NCI-H345 (cell line): ENCODE measurements at places on chromosomes 2 and 18.
A peak's percentile ranks its signal among the peaks of the same experiment; 100 is the strongest.

DNA sequence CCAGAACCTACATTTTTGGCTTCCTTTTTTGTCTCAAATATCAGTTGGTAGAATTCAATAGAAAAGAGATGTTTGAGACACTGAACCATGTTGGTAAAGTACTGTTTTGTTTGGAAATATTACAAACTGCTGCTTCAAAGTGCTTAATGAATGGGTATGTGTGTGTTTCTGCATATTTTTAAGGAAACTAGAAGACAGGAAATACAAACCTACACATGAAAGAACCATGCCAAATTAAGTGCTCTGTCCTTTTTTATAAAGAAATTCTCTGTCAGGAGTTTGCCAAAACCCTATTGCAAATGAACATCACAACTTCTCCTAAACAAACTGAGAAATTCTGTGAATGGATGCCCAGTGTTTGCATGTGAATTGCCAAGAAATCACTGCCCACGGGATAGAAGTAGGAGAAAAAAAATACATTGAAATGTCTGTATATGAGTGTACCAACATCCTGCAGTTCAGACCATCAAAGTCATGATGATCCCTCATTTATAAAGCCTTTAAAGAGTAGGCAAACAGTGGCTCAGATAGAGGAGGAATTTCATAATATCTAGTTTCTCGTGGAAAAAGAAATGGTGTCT is 69.6 kb upstream of the RND3 start:
- DNase-seq, result no peak

DNA sequence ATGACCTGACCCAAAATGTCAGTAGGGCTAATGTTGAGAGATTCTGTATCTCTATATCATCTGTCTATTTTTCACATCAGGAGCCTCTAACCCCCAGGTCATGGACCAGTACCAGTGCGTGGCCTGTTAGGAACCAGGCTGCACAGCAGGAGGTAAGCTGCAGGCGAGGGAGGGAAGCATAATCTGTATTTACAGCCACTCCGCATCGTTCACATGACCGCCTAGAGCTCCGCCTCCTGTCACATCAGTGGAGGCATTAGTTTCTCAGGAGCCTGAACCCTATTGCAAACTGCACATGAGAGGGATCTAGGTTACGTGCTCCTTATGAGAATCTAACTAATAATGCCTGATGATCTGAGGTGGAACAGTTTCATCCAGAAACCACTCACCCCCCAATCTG is 180.6 kb downstream of the RDH14 start:
- no peak for DNase-seq

GRCh38 chr2:36965751-36966369 is 476 bp downstream of the STRN start:
- peak; percentile 57 for DNase-seq

DNA sequence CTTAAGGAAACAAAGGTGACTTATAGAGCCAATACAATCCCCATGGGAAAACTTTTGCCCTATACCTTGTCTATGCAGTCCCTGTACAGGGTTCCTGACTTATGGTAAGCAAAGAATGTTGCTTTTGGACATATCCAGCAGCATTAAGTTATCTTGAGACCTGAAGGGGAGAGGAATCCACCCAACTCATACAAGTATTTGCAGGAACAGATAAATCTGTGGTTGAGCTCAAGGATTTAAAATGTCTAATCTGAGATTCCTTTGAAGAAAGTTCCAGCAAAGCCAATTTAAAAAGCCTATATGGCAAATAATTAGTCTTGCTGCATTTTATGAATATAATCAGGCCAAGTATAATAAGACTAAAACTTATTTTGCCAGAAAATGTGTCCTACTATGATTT is 739.5 kb upstream of the CDH2 start:
- no peak for DNase-seq

DNA sequence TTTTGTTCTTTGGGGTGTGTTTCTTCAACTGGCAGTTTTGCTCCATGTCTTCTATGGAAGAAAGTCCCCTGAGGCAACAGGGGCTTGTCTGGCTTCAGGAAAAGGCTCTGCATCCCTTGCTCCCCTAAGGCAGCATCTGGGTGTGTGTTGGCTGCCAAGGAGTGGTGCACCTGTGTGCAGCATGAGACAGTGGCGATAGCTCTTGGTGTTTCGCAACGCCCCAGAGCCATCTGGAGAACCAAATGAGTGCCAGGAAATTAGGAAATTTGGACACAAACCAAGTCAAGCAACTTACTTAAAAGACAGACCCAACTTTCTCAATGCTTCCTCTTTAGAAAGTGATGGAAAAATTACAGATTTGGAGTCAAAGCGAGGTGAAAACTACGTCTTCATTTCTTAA is 1044.4 kb upstream of the CNTNAP5 start:
- no peak for DNase-seq

GRCh38 chr2:211055438-211055837 is 499.0 kb downstream of the CPS1 start:
- no peak for DNase-seq

DNA sequence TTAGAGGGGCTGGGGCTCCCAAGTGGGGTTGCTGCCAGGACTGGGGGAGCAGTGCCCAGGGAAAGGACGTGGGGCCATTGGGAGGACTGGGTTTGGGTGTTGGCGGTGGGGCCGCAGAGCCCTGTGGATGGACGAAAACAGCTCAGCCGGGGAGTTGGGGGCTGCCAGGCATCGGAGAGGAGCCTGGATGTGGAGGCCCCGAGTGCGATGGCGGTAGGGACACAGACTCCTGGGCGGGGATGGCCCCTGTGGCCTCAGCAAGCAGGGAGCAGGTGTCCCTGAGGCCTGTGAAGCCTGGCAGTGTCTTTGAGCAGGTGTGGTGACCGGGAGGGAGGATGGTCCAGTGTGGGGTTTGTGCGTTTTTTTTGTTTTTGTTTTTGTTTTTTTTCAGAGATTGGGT is 13.3 kb downstream of the CTDP1 start:
- DNase-seq, result no peak

DNA sequence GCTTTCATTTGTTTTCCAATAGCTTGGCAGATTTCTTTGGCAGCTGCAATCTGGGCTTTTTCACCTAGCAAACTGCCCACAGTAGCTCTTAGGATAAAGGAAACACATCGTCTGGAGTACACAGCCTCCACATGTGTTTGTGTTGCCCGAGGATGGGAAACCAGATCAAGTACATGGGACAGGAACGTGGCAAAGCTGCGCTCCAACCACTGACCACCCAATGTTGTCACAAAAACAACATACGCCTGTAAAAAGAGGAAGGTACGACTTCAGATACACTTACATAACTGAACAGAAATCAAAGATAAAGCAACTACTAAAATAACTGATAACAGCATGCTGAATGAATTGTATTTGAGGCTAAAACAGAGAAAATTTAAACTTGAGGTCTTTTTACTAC is 15.5 kb downstream of the HEATR5B start:
- DNase-seq, result no peak

- DNase-seq, result no peak
Observed at GRCh38 chr2:120012363-120012762, 514 bp upstream of the EPB41L5 start.

DNA sequence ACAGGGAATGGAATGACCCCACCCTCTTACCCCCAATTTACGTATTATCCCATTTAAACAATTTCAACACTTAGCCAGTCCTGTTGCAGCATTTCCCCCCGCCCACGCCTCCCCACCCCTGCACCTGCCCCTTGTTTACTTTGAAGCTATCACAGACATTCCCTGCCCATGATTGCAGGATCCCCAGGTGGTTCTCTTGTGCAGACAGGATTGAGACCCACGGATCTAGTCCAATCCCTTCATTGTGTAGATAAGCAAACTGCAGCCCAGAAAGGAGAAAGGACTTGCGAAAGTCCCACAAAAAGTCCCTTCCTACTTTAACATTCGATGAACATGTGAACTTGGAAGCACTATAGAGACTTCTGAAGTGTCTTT is 38.9 kb downstream of the TMEM17 start:
- DNase-seq, result peak; percentile 69

GRCh38 chr2:232731470-232731869 is 34.3 kb downstream of the GIGYF2 start:
- no peak for DNase-seq

GRCh38 chr2:101831351-101831865 is 133.9 kb downstream of the MAP4K4 start:
- peak; percentile 47 for DNase-seq

DNA sequence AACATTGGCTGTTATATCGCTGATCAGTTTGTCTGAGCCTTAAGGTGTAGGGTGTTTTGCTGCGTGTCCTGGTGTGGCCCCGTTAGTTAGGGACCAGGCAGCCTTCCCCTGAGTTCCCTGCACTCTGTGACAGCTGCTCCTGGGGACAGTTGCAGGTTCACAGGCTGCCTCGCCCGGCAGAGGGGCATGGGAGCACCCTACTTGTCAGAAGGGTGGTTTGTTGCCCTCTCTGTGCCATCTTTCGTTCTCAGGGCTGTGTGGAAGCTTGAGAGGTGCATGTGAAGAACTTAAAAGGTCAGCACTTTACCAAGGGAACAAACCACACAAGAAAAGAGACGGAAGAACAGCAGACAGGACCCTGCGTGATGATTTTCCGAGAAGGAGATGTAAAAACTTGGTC is 159.6 kb downstream of the LDLRAD4 start:
- DNase-seq, result no peak

- no peak for DNase-seq
Observed at GRCh38 chr2:190036071-190036470, 26.5 kb downstream of the MSTN start.

DNA sequence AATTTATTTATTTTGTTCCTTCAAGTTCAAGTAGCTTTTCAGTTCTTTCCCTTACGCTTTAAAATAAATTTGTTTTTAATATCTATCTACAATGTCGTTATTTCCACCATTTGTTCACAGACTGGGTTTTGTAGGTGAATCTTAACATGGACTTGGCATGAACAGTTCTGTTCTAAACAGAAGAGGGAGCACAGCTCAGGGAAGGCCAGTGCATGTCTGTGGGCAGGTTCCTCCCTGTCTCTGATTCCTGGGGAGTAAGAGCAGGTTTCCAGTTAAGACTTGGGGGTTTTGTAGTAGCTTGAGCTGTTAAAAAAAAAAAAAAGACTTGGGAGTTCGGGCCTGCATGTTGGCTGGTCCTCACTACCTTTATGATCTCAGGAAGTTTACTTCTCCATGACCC is 11.1 kb downstream of the TTL start:
- DNase-seq, result no peak

DNA sequence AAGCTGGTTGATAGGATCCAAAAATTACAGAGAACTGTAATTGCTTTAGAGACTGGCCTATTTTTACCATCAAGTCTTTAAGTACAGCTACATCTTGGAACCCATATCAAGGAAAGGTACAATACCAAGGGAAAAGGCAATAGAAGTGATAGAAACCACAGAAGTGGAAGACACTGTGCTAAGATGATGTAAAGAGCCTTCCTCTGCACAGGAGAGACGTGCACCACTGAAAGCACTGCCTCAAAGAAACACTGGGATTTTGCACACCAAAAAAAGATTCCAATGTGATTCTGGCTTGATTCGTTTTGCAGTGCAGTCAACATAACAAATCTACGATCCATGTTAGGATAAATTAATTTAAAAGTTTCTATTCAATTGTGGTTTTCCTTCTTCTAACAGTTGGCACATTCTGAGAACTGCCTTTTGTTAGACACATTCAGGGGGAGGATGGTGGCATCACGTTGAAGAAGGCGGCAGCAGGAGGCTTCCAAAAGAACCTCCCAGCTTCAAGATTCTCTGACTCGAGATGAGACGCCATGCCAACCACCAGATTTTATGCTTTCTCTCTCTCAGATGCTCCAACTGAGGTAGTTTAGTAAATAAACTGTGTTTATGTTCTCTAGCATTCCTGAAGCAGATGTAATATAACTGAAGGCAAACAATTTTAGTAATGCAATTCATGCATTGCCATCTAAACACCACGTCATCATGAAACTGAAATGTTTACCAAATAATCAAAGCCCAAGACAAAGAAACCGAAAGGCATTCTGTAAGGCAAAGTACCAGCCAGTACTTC is 102.9 kb downstream of the BCL2 start:
- DNase-seq, result no peak

DNA sequence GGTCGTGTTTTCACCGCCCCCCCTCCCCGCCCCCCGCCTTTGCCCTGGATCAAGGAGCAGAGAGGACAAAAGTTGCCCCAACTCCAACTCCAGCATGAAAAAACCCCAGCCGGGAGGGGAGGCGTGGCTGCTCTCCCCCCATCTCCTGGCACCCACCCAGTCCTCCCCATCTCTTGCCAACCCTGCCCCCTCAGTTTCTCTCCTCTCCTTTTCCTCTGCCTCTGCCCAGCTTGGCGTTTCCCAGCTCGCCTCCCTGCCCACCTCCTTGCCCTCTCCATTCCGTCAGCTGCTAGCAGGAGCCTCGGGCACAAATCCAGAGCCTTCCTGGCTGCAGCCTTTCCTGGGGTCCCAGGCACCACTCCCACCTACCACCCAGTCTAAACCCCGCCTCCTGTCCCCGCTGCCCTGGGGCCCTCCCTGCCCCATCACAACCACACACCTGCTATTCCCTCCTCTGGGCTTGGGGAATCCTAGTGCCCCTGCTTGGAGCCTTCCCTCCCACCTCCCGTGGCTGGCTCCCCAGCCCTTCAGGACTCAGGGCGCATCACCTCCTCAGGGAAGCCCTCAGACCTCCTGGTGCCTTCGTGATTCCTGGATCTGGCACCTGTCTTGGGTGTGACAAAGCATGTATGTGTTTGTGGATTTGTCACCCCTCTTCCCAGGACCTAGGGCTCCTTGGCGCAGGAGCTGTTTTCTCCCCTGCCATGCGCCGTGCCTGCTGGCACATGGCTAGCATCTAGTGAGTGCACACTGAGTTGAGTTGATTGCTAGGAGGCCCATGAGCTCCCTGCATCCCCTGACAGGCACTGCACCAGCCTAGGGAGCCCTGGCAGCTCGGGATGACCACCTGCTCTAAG is 209.1 kb downstream of the TFCP2L1 start:
- peak; percentile 76 for DNase-seq

DNA sequence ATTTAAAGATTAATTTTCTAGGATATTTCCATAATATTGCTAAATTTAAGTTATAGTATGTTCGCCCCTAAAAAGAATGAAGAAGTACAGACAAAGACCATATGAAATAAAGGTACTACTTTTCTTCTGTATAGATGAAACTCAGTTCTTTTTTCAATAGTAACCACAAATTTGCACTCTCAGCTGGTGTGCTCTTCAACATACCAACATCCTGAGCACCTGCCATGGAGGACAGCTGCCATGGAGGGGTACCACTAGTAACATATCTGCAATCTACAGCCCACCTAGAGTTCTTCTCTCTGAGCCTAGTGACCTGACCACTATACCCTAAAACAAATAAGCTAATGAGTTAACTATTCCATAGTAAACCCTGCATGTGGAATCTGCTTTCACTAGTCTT is 36.8 kb upstream of the ERCC3 start:
- DNase-seq, result no peak

DNA sequence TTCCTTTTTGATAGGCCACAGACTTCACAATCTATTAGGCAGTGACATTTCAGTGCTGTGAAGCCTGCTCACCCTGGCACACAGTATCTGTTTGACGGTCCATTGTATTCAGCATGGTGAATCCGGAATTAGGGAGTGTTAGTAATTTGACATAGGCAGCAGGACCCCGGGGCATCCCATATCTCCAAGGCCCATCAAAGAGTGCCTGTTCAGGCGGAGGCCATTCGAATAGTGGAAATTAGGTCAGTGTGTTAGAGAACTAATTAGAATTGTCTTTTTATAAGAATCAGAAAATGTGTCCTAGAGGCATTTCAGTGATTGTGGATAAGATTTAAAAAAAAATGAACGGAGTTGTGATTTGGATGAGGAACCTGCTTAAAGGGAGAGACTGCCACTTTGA is 818.8 kb upstream of the SOX11 start:
- DNase-seq, result no peak

- DNase-seq, result no peak
Observed at GRCh38 chr2:230999477-230999876, 3.6 kb downstream of the SPATA3 start.
